Activated T-helper 2 cell treated with anti-CD3 and anti-CD28 coated beads, Interferon-gamma antibody, Interleukin-2, Interleukin-4, amounts not matched to agents 10 μg/mL and 5 μg/mL and 100 μg/mL, durations not matched to agents 14 hours and 24 hours and 36 hours (primary cell): ENCODE measurements at places on chromosomes 7 and 10. TPM values are rescaled to one million over a fixed set of nuclear protein-coding genes. Genes with fewer than 3 reads are reported as not detected.

Gene TMEM236
- total RNA-seq, result 0.07 TPM in 1 of 2 replicates, not detected in the other

DNA sequence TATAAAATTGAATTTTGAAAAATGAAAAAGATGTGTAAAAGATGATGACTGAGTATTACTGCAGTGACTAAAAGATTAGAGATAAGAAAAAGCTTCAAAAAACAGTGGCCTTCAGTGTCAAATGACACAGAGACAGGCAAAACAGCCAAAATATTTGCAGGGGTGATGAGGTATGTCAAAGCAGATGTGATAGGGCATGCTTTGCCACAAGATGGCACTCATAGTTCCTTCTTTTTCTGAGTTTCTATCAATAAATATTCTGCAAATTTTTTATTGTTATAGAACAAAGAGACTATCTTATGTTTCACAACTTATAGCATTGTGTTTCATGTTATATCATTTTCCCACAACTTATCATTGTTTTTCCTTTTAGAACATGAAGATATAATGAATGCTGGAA lies 344.1 kb upstream of the HPS1 start:
- no peaks in the 10 kb centered on the region for H3K27me3 ChIP-seq
- H3K27ac ChIP-seq, result no peak overlapping the region
- DNase-seq, result no peak

GRCh38 chr7:127619681-127620405 lies 1.9 kb upstream of the PAX4 start:
- H3K4me1 ChIP-seq, result no peaks in the 10 kb centered on the region
- peaks cover 57% of the 10 kb centered on the region for H3K27me3 ChIP-seq
- no peaks in the 10 kb centered on the region for H3K36me3 ChIP-seq

GRCh38 chr10:19704544-19704943 lies 111.7 kb upstream of the PLXDC2 start:
- no peak overlapping the region for H3K4me3 ChIP-seq
- H3K4me1 ChIP-seq, result no peaks in the 10 kb centered on the region
- H3K27ac ChIP-seq, result no peak overlapping the region
- H3K27me3 ChIP-seq, result no peaks in the 10 kb centered on the region
- DNase-seq, result no peak
- H3K36me3 ChIP-seq, result no peaks in the 10 kb centered on the region

GRCh38 chr7:131574741-131575140 lies 18.3 kb upstream of the PODXL start:
- no peak overlapping the region for H3K27ac ChIP-seq
- no peak overlapping the region for H3K4me3 ChIP-seq
- no peaks in the 10 kb centered on the region for H3K27me3 ChIP-seq
- no peaks in the 10 kb centered on the region for H3K4me1 ChIP-seq
- DNase-seq, result no peak

- no peak overlapping the region for H3K4me3 ChIP-seq
- no peak for DNase-seq
- no peak overlapping the region for H3K27ac ChIP-seq
- H3K36me3 ChIP-seq, result no peaks in the 10 kb centered on the region
- no peaks in the 10 kb centered on the region for H3K4me1 ChIP-seq
- H3K27me3 ChIP-seq, result no peaks in the 10 kb centered on the region
These were observed 117.2 kb upstream of the SEMA3C start for GRCh38 chr7:81036057-81036456.

GRCh38 chr10:78983608-78984007 lies 85.2 kb upstream of the ZMIZ1 start:
- H3K27me3 ChIP-seq, result peaks cover 4% of the 10 kb centered on the region
- no peaks in the 10 kb centered on the region for H3K36me3 ChIP-seq
- no peak overlapping the region for H3K4me3 ChIP-seq
- no peak overlapping the region for H3K27ac ChIP-seq
- H3K4me1 ChIP-seq, result peaks cover 11% of the 10 kb centered on the region

GRCh38 chr7:63114371-63114985 lies 884.2 kb upstream of the ZNF722 start:
- H3K4me3 ChIP-seq, result no peak overlapping the region
- no peaks in the 10 kb centered on the region for H3K4me1 ChIP-seq
- no peaks in the 10 kb centered on the region for H3K27me3 ChIP-seq
- DNase-seq, result no peak
- H3K27ac ChIP-seq, result no peak overlapping the region
- H3K36me3 ChIP-seq, result no peaks in the 10 kb centered on the region

DNA sequence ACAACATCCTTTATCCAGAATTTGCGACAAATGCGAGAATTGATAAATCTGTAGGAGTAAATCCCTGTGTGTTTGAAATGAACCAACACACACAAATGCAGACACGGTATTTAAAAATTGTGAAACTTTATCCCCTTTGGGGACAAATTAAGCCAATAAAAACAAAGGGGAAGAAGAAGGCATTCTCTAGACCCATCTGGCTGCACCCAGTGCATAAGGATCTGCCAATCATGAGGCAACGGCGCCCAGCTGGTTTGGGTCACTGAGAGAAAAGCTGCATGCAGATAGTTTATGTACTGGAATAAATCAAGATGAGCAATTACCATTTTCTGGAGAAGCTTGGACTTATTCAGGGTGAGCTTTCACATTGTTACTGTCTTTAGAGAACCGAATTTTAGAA lies 45.7 kb downstream of the VAX1 start:
- H3K27me3 ChIP-seq, result no peaks in the 10 kb centered on the region
- H3K27ac ChIP-seq, result no peak overlapping the region
- no peaks in the 10 kb centered on the region for H3K4me1 ChIP-seq
- no peaks in the 10 kb centered on the region for H3K36me3 ChIP-seq

DNA sequence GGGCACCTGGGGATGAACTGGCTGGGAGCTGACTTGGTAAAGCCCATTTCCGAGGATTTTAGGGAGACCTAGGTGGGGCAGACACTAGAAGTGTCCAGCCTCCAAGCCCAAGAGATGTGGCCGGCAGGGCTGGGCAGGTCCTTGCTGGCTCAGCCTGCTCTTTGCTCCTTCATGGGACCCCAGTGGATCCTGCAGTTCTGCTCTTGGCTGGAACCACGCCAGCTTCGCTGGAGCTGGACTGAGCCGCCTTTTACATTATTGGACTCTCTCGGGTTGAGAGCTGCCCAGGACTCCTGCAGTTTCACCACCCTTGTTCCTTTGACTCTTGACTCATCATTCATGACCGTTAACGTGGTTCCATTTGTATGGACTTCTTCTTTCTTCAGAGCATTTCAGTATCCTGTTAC lies 5.7 kb downstream of the PPIF start:
- H3K27me3 ChIP-seq, result no peaks in the 10 kb centered on the region
- no peak overlapping the region for H3K4me3 ChIP-seq
- H3K36me3 ChIP-seq, result peaks cover 94% of the 10 kb centered on the region
- H3K27ac ChIP-seq, result no peak overlapping the region

DNA sequence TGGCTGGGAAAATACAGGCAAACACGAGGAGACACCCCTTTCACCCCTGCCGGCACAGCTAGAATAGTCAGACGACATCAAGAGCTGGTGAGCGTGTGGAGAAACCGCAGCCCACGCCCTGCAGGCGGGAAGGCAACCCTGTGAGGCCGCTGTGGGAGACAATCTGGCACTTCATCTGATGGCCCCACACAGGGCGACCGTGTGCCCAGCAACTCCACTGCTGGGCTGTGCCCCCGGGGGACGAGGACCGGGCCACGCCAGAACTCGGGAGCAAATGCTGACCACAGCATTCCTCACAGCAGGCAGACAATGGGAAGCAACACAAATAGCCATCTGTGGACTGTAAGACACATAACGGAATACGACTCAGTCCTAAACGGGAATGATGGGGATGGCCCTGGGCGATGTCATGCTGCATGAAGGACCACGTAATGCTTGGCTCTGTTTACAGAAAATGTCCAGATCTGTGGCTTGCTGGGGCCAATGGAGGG lies 58.9 kb downstream of the CFAP46 start:
- no peak overlapping the region for H3K27ac ChIP-seq
- H3K27me3 ChIP-seq, result peaks cover 2% of the 10 kb centered on the region
- H3K4me3 ChIP-seq, result no peak overlapping the region
- no peaks in the 10 kb centered on the region for H3K4me1 ChIP-seq
- H3K36me3 ChIP-seq, result no peaks in the 10 kb centered on the region
- no peak for DNase-seq

GRCh38 chr7:32164341-32164996 lies 94.3 kb upstream of the PDE1C start:
- H3K4me1 ChIP-seq, result no peaks in the 10 kb centered on the region
- H3K27me3 ChIP-seq, result no peaks in the 10 kb centered on the region
- H3K4me3 ChIP-seq, result no peak overlapping the region
- no peak for DNase-seq
- H3K27ac ChIP-seq, result no peak overlapping the region

Gene GNAI1
- total RNA-seq, result 6.4 and 7.5 TPM in 2 replicates

Gene LRRC18
- not detected in 2 replicates for total RNA-seq

DNA sequence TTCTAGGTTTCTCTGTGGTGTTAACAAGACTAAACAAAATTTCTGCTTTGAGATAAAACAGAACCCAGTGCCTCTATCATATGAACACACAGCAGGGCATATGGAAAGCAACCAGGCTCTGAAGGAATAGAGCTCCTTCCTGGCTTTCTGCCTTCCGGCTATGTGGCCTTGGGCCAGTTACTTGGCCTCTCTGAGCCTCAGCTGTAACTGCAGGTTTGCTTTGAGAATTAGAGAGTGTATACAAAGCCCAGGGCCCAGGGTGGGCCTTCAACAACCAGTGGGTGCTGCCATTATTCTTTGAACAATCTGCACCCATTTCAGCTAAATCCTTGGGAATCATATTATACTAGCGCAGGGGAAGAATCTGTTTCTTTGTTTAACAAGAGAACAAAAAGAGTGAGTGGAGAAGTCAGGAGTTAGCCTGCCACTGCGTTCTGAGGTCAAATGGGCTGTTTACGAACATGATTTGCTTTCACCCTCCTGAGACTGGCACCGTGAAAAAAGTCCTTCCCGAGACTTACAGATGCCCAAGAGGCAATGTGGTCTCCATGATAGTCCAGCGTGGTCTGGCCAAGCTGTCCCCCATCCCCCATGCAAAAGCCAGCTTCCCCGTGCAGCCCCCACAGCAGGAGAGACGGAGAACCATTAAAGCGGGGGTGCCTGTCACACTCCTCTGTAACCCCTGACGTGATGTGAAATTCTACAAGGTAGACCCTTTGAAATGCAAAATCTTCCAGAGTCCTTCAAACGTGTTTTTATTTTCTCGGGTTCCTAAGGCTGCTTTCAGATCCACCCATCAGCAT lies 4.9 kb downstream of the FAM53B start:
- H3K27me3 ChIP-seq, result peaks cover 6% of the 10 kb centered on the region
- H3K4me3 ChIP-seq, result no peak overlapping the region
- no peak for DNase-seq
- H3K27ac ChIP-seq, result no peak overlapping the region
- peaks cover 37% of the 10 kb centered on the region for H3K36me3 ChIP-seq

DNA sequence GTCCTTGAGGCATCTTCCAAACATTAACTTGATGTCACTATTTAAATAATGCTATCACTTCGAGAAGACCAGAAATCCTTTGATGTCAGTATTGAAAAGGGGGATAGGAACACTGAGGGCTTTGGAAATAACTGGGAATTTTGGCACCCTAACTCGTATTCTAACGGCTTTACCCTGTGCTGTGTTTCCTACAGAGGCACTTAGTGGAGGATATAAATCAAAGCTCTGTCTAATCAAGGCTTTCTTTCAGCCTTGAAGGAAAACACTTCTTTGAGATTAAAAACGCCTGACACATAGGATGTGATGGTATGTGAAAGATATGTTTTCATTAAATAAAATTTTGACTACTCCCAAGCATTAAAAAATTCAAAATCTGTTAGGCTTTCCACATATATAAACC lies 62.3 kb downstream of the CREB5 start:
- H3K4me3 ChIP-seq, result no peak overlapping the region
- no peaks in the 10 kb centered on the region for H3K27me3 ChIP-seq
- no peak for DNase-seq
- H3K27ac ChIP-seq, result no peak overlapping the region
- H3K36me3 ChIP-seq, result no peaks in the 10 kb centered on the region
- no peaks in the 10 kb centered on the region for H3K4me1 ChIP-seq

Gene LAMTOR4
- total RNA-seq, result 125 and 130 TPM in 2 replicates

Gene IL15RA
- 19.2 and 19.8 TPM in 2 replicates for total RNA-seq

Gene SPDYE9
- not detected in 2 replicates for total RNA-seq

Gene LGI1
- not detected in 2 replicates for total RNA-seq

DNA sequence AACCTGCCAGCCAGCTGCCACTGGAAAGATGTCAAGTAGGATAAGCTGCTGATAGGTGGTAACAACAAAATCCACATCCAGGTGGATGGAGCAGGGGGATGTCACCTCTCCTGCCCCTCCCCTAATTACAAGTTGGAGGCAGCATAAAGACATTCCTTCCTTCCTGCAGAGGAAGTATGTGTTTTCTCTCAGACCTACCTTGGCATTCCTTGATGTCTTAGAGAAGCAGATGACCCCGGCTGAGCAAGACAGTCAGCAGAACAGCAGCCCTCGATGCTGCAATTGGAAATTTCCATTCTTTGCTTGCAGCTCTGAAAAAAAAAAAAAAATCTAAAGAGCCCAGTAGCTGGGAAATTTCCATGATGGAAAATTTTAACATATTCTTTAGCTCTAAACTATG lies 137.5 kb upstream of the MKLN1 start:
- H3K27me3 ChIP-seq, result no peaks in the 10 kb centered on the region
- no peak overlapping the region for H3K4me3 ChIP-seq
- no peak for DNase-seq
- peaks cover 6% of the 10 kb centered on the region for H3K36me3 ChIP-seq
- no peak overlapping the region for H3K27ac ChIP-seq
